Urinary bladder (tissue), 4 donors: ENCODE measurements at places on chromosomes 4 and X. TPM values are rescaled to one million over a fixed set of nuclear protein-coding genes. Genes with fewer than 3 reads are reported as not detected.

GRCh38 chr4:150242820-150243458 lies 164.7 kb downstream of the DCLK2 start:
- no peak for DNase-seq

The SH3BGRL gene
- total RNA-seq = 286 TPM

- peak; percentile 89 for DNase-seq
These were observed 21.4 kb upstream of the AFAP1 start for GRCh38 chr4:7960790-7961655.

GRCh38 chr4:105630670-105631655 lies 77.5 kb downstream of the INTS12 start:
- DNase-seq = no peak

DNA sequence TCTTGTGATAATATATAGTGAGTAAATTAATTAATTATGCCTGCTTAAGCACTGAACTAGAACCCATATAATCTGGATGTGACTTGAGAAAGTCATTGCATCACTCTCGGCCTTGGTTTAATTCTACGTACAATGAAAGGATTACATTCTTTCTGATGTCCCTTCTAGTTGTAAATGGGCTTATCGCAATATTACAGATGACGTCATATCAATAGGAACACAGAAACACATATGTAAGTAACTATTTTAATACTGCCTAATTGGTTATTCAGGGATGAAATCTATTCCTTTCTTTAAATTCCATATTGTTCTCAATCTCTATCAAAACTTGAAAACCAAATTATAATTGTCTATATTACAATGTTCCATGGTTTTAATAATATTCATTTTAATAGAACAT lies 504.6 kb downstream of the PRR32 start:
- no peak for DNase-seq

GRCh38 chr4:116397291-116397690 lies 688.1 kb downstream of the TRAM1L1 start:
- DNase-seq = no peak

The MTNR1A gene
- total RNA-seq = 1.9 TPM

The DCAF12L2 gene
- total RNA-seq = 3.2 TPM

DNA sequence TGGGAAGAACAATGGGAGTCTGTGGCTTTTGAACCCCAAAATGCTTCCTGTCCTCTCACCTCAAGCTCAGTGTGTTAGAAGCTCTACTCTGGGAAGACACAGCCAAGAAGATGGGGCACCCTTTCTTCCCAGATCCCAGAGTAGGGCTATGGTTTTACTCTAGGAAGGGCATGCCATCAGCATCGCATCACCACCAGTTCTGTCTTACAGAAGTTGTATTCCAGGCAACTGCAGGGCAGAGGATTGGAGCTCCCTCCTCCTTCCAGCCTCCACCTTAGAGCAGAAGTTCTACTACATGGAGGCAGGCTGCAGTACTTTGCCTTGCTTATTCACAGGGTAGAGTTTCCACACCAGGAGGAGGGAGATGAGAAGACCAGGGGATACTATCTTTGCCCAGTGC lies 18.1 kb upstream of the ZFX start:
- no peak for DNase-seq

The SPON2 gene
- total RNA-seq = 119 TPM

DNA sequence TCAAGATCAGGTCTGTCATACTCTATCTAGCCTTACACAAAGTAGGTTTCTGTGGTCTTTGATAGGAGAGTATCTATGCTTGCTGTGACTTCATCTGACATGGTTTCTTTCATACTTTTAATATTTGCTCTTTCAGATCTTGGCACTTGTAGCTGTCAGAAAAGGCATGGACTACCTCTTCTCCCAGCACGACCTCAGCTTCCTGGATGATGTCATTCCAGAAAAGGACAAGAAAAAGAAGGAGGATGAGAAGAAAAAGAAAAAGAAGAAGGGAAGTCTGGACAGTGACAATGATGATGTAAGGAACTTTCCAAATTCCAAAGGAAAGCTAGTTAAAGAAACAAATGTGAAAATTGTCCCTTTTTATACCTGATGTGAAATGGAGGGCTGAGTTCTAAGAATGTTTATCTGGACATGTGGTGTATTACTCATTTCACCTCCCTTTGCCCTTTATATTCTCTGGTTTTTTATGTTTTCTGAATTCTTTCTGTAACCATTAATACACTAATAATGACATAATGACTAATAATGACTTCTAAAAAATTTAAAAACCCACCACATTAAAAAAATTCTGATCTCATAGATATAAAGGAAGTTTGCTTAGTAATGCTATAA lies 221.2 kb downstream of the SLC4A4 start:
- no peak for DNase-seq

- DNase-seq = no peak
These were observed 26.8 kb downstream of the SLC39A8 start for GRCh38 chr4:102318526-102318925.

GRCh38 chrX:131305926-131306325 lies 16.8 kb upstream of the IGSF1 start:
- no peak for DNase-seq

The SORCS2 gene
- total RNA-seq = 10.8 TPM

DNA sequence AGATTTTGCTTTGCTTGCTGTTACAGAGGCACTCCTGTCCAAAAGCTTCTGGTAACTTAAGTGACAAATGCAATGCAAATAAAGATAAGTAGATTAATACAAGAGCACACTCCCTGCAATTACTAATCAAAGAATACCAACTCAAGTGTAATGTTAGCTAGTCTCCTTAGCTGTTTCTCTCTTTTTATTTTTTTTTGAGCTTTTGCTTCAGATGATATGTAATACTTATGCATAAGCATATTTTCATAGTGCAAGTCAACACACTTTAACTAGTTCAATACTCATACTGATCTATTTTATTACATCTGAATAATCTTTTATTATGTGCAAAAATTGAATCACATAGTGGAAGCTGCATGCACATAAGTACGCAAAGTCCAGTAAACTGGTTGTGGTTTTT lies 2.7 kb downstream of the SLC7A11 start:
- no peak for DNase-seq

The CLTRN gene
- 0.90 TPM for total RNA-seq

The TEX13D gene
- not detected for total RNA-seq

GRCh38 chrX:332916-333610 lies 14.5 kb upstream of the GTPBP6 start:
- DNase-seq = no peak

- no peak for DNase-seq
These were observed 190.5 kb upstream of the GALNTL6 start for GRCh38 chr4:171622729-171623128.

The TRPC5OS gene
- not detected for total RNA-seq

DNA sequence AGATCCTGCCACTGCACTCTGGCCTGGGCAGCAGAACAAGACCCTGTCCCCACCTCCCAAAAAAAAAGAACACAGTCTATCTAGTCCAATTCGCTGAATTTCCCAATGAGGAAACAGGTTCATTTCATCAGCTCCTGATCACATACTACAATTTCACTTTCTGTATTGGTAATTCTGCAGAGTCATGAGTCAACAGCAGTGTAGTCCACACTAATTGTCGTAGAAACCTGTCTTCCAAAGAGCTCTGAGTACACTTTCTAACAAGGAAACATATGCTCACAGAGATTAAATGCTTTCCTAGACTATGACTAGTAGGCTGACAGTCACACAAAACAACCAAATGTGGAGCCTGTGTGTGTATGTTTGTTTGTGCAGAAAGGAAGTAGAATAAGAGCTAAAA lies 91.9 kb downstream of the GPC4 start:
- DNase-seq = no peak

The PPEF1 gene
- total RNA-seq = 0.95 TPM

The CSAG1 gene
- total RNA-seq = not detected
